ENCODE measurements at places on chromosomes 4 and X. TPM values are rescaled to one million over a fixed set of nuclear protein-coding genes. Genes with fewer than 3 reads are reported as not detected.

Gene RAP1GDS1
- polyA plus RNA-seq: 30.7 TPM

Gene ARHGAP36
- not detected for polyA plus RNA-seq

Gene ARL9
- polyA plus RNA-seq: not detected

Gene SMIM14
- 26.7 TPM for polyA plus RNA-seq

Gene GPM6B
- polyA plus RNA-seq: 0.27 TPM

Gene WNK3
- polyA plus RNA-seq: 0.21 TPM

Gene CT83
- not detected for polyA plus RNA-seq

Gene NUDT9
- 22.8 TPM for polyA plus RNA-seq

Gene PCDH7
- polyA plus RNA-seq: not detected

Gene TMEM165
- polyA plus RNA-seq: 22.9 TPM

DNA sequence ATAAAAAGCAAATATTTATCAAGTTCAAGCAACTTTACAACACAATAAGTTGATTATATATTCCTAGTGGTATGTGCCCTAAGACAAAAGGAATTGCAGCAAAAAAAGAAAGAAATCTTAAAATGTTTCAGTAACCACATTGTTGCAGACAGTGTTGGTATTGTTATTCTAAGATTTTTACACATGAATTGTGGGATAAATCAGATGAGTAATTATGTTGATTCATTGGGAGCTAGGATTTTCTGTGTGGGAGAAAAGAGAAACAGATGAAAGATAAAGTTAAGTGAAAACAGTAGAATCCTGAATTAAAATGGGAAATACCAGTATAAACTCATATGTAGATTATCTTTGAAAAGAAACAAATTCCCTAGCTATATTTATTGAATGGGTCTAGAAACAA is 362.4 kb downstream of the PPP3CA start:
- no peak overlapping the region for H3K4me3 ChIP-seq
- H3K27ac ChIP-seq: no peak overlapping the region
- H3K27me3 ChIP-seq: no peaks in the 10 kb centered on the region
- H3K4me1 ChIP-seq: no peaks in the 10 kb centered on the region
- DNase-seq: no peak

GRCh38 chr4:154961263-154961662 is 180.2 kb downstream of the RBM46 start:
- H3K27me3 ChIP-seq: no peaks in the 10 kb centered on the region
- DNase-seq: no peak
- no peaks in the 10 kb centered on the region for H3K36me3 ChIP-seq
- no peaks in the 10 kb centered on the region for H3K4me1 ChIP-seq
- no peak overlapping the region for H3K27ac ChIP-seq
- H3K4me3 ChIP-seq: no peak overlapping the region

GRCh38 chrX:10554612-10555270 is 65.6 kb downstream of the MID1 start:
- H3K4me1 ChIP-seq: no peaks in the 10 kb centered on the region
- H3K36me3 ChIP-seq: no peaks in the 10 kb centered on the region
- no peaks in the 10 kb centered on the region for H3K27me3 ChIP-seq
- no peak overlapping the region for H3K27ac ChIP-seq

- H3K36me3 ChIP-seq: no peaks in the 10 kb centered on the region
- no peak overlapping the region for H3K27ac ChIP-seq
- H3K27me3 ChIP-seq: no peaks in the 10 kb centered on the region
- H3K4me3 ChIP-seq: no peak overlapping the region
- DNase-seq: no peak
- no peaks in the 10 kb centered on the region for H3K4me1 ChIP-seq
Measured at GRCh38 chrX:6759655-6760375, 224.9 kb upstream of the VCX3A start.

DNA sequence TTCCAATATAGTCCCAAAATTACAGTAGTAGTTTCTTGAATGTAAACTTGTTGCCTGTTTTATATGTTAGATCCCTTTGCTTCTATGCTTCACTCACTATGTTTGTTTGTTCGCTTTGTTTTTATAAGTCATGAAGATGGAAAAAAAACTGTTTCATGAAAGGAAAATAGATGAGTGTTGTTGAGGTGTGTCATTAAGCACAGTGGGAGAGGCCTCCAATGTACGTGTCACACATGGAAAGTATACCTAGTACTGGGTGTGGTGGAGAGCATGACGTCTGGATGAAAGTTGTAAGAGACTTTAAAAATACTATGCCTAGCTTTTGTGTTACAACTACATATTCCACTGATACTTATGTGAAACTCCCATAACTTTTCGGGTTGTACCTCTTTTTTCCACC is 28.4 kb downstream of the PLS3 start:
- H3K27me3 ChIP-seq: no peaks in the 10 kb centered on the region
- no peaks in the 10 kb centered on the region for H3K36me3 ChIP-seq
- DNase-seq: no peak
- H3K27ac ChIP-seq: no peak overlapping the region
- no peaks in the 10 kb centered on the region for H3K4me1 ChIP-seq

DNA sequence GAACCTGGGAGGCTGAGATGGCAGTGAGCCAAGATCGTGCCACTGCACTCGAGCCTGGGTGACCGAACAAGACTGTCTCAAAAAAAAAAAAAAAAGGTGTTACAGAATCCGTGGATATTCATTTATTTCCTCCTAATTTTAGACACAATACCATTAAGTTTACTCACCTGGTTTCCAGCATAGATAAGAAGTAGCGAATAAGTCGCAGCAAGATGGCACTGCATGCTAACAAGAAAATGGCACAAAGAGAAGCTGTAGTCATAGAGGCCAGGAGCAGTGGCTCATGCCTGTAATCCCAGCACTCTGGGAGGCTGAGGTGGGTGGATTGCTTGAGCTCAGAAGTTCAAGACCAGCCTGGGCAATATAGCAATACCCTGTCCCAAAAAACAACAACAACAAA is 17.0 kb upstream of the MOB1B start:
- H3K4me1 ChIP-seq: no peaks in the 10 kb centered on the region
- H3K27ac ChIP-seq: no peak overlapping the region
- no peaks in the 10 kb centered on the region for H3K27me3 ChIP-seq
- H3K4me3 ChIP-seq: no peak overlapping the region

DNA sequence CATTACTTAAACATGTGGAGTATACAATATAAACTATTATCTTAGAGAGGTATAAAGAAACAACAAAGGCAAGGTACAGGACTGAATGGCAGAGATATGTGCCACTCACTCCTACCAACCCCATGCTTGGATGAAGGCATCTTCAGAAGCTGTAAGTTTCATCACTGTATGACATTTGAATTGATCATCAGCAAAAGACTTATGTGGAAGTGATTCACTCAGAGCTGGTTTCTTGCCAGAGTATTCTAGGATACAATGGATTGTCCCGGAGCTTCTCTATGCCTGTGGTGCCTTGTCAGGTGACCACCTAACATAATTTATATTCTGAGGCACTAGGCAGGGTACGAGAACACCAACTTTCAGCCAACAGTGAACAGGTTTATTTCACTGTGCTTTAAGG is 392.2 kb downstream of the PPP1R2C start:
- H3K4me1 ChIP-seq: no peaks in the 10 kb centered on the region
- no peak overlapping the region for H3K4me3 ChIP-seq
- DNase-seq: no peak
- H3K27ac ChIP-seq: no peak overlapping the region
- no peaks in the 10 kb centered on the region for H3K27me3 ChIP-seq
- no peaks in the 10 kb centered on the region for H3K36me3 ChIP-seq

- DNase-seq: no peak
- H3K36me3 ChIP-seq: no peaks in the 10 kb centered on the region
- H3K27me3 ChIP-seq: no peaks in the 10 kb centered on the region
- H3K4me1 ChIP-seq: no peaks in the 10 kb centered on the region
Measured at GRCh38 chrX:15043538-15043937, 170.3 kb downstream of the MOSPD2 start.

DNA sequence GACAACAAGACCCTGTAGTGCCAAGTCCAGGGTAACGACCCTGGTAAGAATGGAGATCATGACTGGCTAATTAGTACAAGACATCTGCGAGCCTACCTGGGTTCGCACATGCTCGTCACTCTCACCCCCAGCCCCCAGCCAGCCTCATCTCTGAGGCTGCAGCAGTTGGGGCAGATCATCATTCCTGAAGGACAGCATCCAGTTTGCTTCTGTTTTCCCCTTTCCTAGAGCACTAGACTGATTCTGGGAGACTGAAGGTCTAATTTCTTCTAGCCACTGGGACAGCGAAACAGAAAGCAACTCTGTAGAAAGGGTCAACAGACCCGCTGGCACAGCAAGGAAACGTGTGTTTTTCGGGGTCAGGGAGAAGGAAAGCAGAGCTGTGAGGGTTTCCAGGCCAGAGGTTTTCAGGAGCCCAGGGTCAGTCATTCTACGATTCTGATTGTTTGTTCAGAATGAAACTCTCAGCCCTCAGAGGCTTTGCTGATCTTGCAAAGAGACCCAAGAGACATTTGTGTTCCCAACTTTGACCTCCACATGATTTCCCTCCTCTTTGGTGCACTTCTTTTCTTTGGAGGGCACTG is 343.1 kb upstream of the NOCT start:
- H3K4me3 ChIP-seq: no peak overlapping the region
- H3K36me3 ChIP-seq: no peaks in the 10 kb centered on the region
- DNase-seq: no peak
- H3K27me3 ChIP-seq: no peaks in the 10 kb centered on the region
- H3K4me1 ChIP-seq: no peaks in the 10 kb centered on the region

DNA sequence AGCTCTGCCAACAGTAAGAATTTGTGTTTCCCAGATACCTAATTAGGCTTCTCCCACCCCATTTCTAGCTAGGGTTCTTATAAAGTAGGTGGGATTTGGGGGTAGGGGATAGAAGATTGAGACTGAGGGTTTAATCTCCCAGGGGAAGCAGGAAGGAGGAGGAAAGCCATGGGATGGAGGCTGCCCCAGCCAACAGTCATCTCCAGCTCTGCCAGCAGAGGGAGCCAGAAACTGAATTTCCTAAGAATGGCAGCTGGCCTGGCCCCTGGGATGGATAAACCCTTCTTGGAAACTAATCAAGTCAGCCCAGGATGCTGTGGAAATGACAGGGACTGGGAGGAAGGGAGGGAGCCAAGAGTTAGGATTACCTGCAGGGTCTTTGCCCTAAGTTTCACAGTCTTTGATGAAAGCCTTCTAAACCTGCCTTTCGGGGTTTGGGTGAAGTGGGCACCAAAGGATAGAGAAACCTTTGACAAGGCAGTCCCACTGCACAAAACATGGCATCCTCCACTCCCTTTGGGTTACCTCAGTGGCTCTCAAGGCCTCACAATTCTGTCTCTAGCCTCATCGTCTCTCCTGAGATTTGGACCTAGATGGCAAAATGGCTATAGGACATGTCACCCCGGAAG is 6.7 kb upstream of the ERCC6L start:
- H3K27ac ChIP-seq: no peak overlapping the region
- no peaks in the 10 kb centered on the region for H3K36me3 ChIP-seq
- no peaks in the 10 kb centered on the region for H3K27me3 ChIP-seq
- no peak for DNase-seq

DNA sequence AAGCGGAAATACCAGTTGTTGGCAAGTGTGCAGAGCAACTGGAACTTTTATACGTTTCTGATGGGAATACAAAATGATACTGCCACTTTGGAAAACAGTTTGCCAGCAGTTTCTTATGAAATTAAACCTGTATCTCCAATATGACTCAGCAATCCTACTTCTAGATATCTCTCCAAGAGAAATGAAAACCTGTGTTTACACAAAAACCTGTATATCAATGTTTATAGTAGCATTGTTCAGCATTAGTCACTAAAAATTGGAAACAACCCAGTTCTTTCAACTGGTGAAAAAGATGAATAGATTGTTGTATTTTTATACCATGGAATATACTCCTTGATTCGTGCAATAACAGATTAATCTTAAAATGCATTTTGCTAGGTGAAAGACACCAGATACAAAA is 26.8 kb downstream of the ATP7A start:
- no peak overlapping the region for H3K27ac ChIP-seq
- H3K36me3 ChIP-seq: no peaks in the 10 kb centered on the region
- no peaks in the 10 kb centered on the region for H3K27me3 ChIP-seq
- no peak for DNase-seq
- H3K4me3 ChIP-seq: no peak overlapping the region

DNA sequence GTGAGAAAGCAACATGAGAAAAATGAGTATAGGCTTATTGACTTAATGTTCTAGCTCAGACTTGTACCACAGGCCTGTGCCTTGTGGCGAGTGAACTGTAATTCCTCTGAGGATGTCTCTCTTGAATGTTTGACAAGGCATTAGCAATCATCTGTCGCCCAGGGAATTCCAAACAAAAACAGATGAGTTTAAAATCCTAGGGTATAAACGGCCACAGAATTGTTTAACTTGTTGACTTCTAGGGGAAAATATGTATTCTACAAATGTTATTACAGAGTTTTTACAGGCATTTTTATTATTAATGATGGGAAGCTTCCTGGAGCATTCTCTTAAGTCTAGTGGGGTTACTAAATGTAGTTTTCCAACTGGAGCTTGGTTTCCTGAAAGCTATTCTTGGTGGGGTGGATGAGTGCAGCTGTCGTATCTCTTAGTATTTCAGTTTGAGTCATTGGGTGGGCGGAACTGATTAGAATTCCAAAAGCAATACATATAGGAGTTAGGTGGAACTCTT is 40.6 kb downstream of the ARHGAP10 start:
- no peaks in the 10 kb centered on the region for H3K4me1 ChIP-seq
- no peaks in the 10 kb centered on the region for H3K36me3 ChIP-seq
- no peak overlapping the region for H3K27ac ChIP-seq
- no peak overlapping the region for H3K4me3 ChIP-seq

DNA sequence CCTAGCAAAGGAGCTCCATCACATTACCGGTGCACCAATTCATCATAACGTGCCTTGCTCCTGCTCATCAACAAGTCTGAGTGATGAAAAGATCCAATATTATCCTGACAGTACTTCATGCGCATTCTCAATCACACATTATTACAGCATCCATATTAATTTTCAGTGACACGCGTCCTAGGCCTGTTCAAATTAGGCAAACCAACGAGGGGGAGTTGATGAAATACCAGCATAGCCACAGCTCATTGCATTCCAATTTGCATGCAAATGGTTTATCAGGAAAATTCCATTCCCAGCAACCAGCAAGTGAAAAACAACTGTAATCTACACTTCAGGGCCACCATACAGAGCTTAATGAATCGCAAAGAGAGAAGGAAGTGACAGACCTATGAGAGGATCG is 236.9 kb downstream of the DCLK2 start:
- H3K36me3 ChIP-seq: no peaks in the 10 kb centered on the region
- DNase-seq: no peak
- no peaks in the 10 kb centered on the region for H3K4me1 ChIP-seq
- no peaks in the 10 kb centered on the region for H3K27me3 ChIP-seq

DNA sequence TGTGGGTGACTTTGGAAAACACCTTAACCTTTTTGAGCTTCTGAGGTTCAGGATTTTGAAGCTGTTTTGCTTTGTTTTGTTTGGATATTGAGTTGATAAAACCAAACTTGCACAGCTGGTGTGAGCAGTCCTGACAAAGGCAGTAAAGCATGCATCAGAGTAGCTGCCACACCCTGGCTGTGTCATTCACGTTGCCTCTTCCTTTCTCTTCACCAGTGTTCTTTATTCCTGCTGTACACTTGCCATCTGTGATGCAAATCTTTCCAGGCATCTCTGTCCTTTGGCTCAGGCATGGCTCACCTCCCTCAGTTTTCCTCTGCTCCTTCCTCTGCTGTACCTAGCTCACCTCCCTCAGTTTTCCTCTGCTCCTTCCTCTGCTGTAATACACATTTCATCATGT is 1850.2 kb upstream of the AGA start:
- H3K36me3 ChIP-seq: no peaks in the 10 kb centered on the region
- H3K4me1 ChIP-seq: no peaks in the 10 kb centered on the region
- H3K27me3 ChIP-seq: no peaks in the 10 kb centered on the region
- no peak overlapping the region for H3K4me3 ChIP-seq
- no peak for DNase-seq

Data from naive thymus-derived CD4-positive, alpha-beta T cell (primary cell).